GM06990 (cell line): ENCODE measurements at places on chromosomes 1 and 21.

DNA sequence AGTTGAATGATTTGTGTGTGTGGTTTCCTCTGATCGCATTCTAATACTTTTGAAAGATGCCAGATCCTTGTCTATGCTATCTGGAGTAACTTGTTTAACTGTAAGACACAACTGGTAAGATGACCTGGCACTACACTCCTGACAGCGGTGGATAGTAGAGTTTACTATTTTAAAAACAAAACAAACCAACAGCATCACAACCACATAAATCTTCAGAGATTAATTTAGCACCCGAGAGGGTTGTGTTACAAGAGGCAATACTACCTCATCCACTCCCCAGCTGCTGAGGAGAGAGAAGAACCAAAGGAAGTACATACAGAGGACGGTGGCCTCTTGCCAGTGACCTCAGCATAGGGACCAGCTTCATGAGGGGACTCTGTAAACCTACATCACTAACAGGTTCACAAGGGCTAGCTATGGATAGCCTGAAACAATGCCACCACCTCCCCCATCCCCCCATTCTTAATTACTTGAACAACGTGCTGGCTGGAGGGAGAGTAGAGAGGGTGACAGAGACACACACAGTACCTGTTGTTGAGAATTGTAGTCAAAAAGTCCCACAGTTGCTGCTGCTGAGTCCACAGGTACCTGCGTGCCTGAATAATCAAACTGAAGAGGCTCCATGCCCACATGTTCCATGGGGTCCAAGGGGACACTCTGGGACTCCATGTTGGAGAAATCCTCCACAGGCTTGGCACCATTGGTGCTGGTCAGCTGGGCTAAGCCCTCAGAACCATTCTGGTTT, 73.5 kb downstream of the PUM1 start:
- DNase-seq: no peak

- DNase-seq: no peak
Observed at GRCh38 chr21:33151941-33152731, 77.6 kb upstream of the IFNAR2 start.

DNA sequence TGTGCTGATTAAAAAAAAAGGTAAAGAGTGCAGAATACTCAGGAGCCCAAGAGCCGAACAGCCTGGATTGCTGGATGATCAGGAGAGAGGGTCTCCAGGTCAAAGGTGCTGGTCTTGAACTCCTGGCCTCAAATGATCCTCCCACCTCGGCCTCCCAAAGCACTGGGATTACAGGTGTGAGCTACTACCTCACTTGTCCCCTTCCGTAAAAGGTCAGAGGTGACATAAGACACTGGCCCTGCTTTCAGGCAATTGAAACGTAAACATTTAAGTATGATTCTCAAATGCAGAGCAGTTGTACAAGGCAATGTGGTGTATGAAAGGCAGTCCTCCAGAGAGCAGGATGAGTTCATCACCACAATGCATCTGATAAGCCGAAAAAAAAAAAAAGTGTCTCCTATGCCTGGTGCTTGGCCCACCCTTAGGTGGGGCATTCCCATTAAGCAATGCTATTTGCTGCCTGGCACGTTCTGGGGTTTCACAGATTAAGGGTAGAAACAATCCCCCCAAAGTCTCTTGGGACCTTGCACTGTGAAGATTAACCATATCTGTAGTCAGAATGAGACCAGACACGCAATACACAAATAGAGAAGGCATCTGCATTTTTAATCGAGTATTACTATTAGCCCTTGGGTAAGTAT, 47.7 kb downstream of the PARP1 start:
- peak; percentile 34 for DNase-seq

DNA sequence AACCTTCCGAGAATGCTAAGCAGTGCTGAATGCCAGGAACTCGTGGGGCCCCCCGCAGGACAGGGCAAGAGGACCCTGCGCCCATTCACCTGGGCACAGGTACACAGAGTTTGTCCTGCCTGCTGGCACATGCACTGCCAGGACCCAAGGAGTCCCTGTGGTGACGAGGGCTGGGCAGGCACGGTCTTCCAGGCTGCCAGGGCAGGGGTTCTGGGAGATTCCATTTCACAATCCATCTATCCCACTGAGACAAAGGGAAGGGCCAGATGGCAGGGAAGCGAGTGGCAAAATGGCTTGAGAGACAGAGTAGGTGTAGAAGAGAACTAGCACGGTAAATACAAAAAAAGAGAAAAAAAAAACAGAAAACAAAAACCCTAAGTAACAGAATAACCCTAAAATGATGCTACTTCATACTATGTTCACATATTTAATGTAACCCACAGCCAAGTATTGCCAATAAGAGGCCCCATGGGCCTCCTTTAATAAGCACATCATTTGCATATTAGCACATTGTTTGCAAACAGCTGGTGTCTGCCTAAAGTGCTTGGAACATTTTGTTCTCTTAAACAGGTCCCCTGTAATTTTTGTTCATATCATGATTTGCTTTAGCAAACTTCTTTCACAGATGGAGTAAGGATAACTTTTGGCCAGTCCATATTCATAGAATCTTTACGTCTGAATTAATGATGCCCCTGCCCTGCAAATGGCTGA, 83.8 kb downstream of the STUM start:
- DNase-seq: no peak

- no peak for DNase-seq
Observed at GRCh38 chr1:99634971-99635624, 10.8 kb upstream of the PALMD start.

DNA sequence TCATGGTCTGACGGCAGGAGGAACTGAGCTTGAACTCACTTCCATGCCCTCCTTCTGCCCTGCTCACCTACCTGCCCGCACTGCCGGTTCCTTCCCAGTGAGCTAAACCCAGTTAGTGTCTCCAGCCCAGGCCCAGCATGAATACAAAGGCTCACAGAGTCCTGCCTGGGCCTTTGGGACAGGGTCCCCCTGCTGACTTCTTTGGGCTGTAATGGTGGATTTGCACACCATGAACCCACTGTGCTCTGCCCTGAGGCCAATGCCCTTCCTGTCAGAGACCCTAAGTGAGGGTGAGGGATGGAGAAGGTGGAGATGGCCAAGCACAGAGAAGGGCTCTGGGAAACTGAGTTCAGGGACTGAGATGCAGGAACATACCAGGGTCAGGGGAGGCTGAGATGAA, 153.4 kb downstream of the PCP4 start:
- DNase-seq: no peak

DNA sequence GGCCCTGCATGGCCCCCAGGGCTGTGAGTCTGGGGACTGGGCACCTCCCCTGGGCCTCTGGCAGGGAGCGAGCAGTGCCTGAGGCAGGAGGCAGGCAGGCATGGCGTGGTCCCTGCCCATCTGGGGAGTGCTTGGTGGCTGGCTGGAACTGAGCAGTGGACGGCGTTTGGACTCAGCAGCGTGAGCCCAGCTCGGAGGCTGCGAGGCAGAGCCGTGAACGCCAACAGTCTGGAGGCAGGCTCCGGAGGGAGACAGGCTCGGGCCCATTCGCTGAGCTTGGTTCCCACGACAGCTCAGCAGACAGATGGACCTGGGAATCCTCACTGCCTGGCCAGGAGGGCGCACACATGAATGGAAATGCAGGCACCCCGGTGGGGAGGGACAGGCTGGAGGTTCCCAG, 160.7 kb upstream of the POU3F1 start:
- no peak for DNase-seq

DNA sequence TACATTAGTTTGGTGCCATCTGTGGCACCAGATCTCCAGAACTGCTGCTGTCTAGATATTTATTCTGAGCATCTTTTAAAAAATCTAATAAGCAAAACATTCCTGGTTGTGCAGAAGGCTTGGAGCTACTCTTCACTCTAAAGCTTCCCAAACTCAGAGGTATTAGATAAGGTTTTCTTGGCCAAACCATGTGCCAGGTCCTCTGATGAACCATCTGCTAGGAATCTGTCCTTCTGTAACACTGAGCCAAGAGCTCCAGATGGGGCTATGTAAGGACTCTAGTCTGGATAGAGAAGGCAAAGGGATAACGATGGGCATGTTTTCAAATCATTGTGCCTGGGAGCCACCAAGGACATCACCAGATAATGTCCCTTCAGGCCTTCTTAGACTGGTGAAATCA, 410.6 kb downstream of the NTNG1 start:
- no peak for DNase-seq

DNA sequence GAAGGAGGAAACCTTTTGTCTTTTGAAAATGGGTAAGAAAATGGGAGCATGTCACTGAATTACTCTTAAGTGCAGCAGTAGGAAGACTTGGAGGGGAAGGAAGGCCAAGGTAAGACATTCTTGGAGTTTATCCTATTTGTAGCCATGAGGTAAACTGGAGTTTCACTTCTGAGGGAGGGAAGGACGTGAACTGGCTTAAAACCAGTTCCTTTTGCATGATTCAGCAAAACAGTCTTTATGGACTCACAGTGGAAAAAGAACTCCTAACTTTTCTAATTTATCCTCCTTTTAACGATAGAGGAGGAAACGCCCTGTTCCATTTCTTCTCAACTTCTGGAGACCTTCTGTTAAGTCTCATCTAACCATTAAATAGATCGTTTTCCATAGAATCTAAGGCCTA, 2.5 kb downstream of the PRDX6 start:
- no peak for DNase-seq

GRCh38 chr1:218642033-218642948, 297.2 kb downstream of the TGFB2 start:
- DNase-seq: no peak

DNA sequence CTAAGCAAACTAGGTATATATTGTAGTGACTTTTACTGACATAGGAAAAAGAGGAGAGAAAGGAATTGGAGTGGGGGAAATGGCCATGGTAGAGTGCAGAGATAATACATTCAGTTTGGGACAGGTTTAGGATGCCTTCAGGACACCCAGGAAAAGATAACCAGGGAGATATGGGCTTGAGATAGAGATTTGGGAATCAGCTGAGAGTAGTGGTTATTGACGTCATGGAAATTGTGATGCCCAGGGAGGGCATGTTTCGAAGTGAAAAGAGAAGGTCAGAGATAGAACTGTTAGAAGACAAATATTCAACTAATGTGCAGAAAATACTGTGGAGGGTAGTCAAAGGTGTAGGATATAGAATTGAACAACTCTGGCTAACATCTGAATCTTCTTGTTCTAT, 40.6 kb downstream of the CAMSAP2 start:
- no peak for DNase-seq

DNA sequence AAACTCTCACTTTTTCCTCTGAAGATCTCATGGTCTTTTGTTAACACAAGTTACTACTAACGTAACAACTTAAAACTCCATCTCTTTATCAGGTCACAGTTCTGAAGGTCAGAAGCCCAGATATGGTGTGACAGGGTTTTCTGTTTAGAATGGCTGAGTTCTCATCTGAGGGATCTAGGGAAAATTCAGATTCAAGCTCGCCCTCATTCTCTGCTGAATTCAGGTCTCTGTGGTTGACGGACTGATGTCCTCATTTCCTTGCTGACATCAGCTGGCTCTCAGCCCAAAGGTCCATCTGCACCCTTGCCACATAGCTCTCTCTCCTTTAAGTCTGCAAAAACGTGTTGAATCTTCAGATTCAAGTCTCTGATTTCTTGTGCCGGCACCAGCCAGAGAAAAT, 6.1 kb upstream of the NTPCR start:
- no peak for DNase-seq

GRCh38 chr21:31675960-31676359, 16.5 kb downstream of the SOD1 start:
- no peak for DNase-seq

GRCh38 chr21:35929901-35930300, 130.4 kb downstream of the SETD4 start:
- no peak for DNase-seq

GRCh38 chr1:230387296-230387695, 38.8 kb downstream of the PGBD5 start:
- no peak for DNase-seq

DNA sequence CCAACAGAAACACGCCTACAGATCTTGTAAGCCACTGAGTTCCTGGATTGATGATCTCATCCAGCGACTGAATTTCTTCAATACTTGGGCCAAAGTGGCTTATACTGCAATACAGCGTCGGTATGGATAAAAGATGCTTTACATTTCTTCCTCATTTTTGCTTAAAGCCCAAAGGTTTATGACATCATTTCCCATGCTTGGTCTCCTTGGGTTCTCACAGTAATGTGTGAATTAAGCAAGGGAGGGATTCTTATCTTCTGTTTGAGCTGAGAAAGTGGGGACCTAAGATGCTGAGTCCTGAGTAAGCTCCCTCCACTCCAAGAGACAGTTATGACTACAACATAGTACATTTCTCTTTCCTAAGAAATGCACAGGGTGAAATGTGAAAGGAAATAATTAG, 39.5 kb downstream of the LBR start:
- no peak for DNase-seq
